Stimulated activated CD4-positive, alpha-beta T cell treated with anti-CD3 and anti-CD28 coated beads, Interleukin-4, amount 100 ng/mL, for 48 hours (primary cell): ENCODE measurements at places on chromosomes 1 and 21.
A peak's percentile ranks its signal among the peaks of the same experiment; 100 is the strongest.

DNA sequence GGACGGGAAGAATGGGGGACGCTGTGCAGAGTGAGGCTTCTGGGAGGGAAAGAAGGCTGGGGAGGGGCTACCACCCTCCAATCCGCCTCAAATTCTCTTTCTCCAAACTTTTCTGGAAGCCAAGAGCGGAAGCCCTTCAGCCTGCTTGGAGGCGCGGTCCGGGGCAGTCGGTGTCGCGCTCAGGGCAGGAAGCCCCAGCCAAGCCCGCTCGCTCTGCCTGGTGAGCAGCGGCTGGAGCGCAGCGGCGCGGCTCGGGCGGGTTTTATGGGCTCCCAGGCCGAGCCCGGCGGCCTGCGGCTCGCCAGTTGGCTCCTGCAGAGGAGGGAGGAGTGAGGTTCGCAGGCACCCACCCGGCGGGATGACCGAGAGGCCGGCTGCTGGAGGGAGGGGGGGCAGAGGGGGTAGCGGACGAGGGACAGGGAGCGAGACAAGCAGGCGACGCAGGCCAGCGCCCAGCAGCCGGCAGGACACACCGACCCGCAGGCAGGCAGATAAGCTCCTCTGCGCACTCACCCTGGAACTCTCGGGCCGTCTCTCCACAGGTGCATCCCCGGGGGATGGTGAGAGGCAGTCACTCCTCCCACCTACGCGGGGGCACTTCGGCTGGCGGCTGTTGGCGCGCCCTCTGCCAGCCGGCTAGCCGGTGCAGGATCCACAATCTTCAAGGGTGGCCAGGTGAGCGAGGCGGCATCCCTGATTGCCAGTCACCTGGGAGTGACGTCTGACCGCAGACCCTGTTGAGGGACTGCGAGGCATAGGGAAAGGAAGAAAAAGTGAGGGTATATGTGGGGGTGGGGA, at the start of gene AVPR1B:
AVPR1B (minus strand) TSS at position 238 of the 798 bp plus-strand sequence. CDS start 498 bp downstream, outside the sequence.
- peak; percentile 16 for DNase-seq

DNA sequence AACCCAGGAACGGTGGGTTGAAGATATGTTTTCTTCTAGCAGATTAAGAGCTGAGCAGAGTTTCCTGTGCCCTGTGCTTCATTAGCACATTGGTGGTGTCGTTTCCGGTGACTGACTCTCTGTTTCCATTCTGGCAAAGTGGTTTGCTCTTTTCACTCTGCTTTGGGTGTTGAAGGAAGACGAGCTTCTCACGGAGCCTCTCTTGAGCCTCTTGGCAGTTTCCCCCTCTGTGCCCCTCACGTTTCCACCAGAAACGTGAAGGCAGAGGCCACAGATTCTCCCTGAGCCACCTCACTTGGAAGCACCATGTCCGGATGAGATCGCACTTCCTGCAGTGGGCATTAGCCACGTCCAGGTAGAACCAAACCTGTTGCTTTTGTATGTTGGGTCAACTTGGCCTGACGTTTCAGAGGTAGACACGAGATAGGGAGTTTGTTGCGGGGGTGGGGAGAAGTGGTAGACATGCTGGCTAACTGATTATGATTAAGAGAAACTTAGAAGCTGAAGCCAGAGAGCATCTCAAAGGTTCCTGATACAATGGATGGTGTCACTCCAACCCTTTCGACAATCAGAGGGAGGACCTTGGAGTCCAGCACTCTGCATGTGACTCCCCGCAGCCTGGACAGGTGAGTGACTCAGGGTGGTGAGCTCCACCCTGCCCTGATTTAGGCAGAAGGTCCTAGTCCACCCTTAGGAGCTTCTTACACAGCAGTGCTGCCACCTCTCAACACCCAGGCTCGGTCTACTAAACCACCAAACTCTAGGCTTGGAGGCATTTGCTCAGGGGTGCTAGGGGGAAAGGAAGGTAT, at the start of gene LAX1:
LAX1 (plus strand) TSS at position 155 of the 809 bp plus-strand sequence; CDS start at position 538, 383 bp downstream.
- DNase-seq = peak; percentile 54

DNA sequence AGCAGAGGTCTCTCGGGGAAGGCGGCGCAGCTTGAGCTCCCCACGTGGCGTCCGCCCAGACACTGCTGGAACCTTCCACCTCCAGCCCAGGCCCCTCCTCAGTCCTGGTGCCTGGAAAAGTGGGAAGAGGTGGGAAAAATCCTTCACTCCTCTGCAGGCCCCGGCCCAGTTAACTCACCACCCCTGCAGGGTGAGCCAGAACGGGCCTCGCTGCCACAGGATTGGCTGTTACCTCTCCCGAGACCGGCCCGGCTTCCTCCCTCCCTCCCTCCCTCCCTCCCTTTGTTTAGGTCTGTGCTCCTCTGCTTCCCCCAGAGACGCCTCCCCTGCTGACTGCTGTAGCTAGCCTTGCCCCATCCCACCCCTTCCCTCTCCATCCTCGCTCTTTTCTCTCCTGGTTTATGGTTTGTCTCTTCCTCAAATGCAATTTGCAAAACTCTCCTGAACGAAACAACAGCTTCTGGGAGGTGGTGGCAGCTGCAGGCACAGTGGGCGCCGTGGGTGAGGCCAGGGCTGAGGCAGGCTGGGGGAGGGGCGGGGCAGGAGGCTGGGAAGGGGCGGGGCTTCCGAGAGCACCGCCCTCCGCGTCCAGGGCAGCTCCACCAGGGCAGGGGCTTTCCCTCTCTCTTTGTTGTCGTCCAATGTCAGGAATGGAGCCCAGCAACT, 6.5 kb downstream of the CAPN9 start:
- no peak for DNase-seq

DNA sequence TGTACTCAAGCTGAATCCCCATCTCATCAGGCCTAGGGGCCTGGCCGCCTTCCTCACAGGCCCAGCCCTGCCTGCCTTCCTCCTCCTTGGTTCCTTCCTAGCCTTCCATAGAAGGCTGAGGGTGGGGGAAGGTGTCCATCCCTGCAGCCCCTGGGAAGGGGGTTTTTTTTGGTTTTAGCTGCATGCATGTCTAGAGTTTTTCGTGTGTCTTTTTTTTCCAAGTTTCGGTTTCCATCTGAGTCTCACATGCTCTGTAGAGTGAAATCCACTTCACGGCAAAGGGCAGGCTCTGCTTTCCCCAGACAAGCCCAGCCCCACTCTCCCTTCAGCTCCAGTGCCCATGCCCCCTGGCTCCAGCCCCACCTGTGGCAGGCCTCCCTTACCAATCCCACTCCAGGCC, 32.1 kb downstream of the GRHL3 start:
- no peak for DNase-seq

DNA sequence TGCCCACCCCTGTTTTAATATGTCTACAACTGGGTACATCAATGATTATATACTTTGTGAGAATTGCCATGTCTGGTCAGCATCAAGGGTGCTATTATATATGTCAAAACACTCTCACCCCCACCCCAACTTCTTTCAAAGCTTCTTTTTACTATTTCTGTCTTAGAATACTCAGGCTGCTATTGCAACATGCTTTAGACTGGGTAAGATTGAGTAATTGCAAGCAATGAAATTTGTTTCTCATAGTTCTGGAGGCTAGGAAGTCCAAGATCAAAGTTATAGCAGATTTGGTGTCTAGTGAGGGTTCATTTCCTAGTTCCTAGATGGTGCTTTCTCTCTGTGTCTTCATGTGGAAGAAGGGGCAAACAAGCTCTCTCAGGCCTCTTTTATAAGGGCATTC, 100.5 kb upstream of the KCNK1 start:
- DNase-seq = no peak

DNA sequence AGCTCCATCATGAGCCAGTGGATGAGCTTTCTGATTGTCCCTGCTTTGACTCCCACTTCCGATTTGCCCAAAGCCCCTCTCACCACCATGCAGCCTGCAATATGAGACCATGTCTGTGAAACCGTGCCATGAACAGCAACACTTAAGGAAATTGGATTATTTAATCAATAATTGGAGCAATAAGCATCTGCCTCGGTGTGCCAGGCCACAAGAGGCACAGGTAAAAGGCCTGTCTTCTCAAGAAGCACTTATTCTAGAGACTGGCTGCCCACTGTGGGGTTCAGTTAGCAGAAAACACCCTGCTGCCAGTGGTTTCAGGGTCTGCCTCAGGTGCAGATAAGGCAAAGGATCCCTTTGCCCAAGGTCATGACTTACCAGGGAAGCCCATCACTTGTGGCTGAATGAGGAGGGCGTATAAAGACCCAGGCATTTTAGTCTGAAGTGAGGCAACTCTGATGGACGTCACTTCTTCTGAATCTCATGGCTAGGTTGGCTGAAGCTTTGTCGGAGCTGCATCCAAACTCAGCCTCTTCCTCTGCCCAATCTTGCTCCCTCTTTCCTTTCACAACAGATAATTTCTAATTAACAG, 7.1 kb upstream of the CHI3L2 start:
- no peak for DNase-seq

GRCh38 chr1:203628201-203629015, 1.8 kb downstream of the ATP2B4 start:
- no peak for DNase-seq

GRCh38 chr1:160682983-160683865, 28.4 kb downstream of the CD48 start:
- DNase-seq = no peak

DNA sequence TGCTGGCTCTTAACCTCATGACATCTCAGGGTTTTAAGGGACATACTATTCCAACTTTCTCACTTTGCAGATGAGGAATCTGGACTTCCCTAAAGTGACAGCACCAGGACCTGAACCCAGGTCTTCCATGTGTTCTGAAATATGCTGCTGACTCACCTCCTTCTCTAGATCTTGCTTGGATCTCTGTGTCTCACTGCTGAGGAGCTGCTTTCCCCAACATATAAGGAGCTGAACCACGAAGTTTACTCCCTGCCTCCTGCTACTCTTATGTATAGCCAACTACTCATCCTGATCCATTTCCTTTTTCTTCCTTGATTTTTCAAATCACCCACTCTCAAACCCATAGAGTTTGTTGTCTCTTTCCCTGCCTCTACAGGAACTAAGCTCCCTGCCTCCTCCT, 38.2 kb downstream of the ALG14 start:
- no peak for DNase-seq

DNA sequence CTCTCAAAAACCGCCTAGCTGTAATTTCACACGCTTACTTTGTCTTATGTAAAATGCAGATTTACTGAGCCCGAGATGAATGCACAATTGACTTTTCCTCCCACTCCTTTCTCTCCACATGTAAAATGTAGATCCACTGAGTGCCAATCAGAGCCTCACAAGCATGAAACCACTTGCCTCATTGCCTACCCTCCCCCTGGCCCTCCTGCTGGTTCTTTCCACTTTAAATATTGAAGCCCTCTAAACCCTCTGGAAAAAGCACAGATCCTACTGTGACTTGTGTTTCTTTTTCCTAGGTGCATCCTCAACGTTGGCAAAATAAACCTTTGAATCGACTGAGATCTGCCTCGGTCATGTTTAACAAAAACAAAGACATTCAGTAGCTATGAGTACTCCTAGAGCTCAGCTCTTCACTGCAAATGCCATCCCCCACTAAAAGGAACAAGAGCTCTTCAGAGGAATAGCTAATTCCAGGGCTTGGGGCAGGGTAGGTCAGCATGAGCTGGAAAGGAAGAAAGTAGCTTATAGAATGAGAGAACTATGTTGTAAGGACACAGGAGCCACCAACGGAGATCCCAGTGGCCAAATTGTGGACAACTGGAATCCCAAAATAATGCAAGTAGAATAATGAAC, 365.5 kb upstream of the RUNX1 start:
- no peak for DNase-seq

- DNase-seq = no peak
Observed at GRCh38 chr1:157162345-157162744, 24.1 kb upstream of the ETV3 start.

DNA sequence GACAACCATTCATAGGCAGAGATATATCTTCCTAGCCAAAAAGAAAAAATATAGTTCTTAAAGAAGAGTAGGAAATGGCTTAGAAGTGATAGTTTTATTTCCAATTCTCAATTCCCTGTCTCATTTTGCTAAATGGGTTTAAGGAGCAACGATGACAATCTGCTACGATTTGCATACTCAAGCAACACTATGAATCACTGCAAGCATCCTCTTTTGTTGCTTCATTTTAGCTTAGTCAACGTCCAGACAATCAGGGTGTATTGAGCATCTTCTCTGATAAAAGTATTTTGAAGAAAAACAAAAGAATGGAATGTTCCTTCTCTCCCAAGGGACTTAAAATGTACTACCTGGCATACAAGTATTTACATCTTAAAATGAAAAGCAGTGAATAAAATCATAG, 80.6 kb downstream of the RGS7 start:
- no peak for DNase-seq

- DNase-seq = no peak
Observed at GRCh38 chr1:154837034-154837671, 32.9 kb downstream of the KCNN3 start.

DNA sequence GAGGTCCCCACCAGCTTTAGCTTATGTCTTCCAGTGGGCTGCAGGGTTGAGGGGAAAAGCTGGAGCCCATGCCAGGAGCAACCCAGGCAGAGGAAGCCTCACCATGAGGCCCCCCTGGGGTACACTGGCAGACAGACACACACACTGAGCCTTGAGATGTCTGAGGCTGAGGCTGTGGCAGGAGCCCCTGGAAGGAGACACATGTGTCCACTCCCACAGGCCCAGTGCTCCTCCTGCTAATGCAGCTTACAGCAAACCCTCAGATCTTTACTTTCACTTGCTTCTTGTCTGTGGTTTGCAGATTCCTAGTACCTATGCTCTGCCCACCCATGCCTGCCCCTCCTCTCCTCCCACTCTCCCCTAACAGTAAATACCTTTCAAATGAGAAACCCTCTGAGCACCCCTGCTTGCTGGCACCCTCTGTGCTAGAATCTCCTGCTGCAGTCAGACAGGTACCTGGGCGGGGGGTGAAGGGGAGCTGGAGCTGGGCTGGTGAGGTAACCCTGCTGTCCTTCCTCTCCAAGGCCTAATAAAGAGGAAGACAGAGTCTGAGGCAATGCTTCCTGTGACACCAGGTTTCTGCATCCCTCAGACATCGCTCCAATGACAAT, 63.4 kb upstream of the NEK2 start:
- no peak for DNase-seq

DNA sequence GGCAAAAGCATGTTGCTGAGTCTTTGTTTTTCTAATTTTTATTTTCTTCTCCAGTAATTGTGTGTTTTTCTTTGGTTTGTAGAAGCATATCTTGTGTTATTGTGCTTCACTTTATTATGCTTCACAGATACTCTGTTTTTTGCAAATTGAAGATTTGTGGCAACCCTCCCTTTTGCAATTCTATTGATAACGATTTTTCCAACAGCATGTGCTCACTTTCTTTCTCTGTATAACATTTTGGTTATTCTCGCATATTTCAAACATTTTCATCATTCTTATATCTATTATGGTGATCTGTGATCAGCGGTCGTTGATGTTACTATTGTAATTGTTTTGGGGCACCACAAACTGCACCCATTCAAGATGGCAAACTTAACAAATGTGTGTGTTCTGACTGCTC, 3.8 kb upstream of the ANGEL2 start:
- DNase-seq = no peak

GRCh38 chr21:25467896-25468295, 139.4 kb downstream of the MRPL39 start:
- no peak for DNase-seq

GRCh38 chr21:34984356-34985058, 64.6 kb downstream of the RUNX1 start:
- no peak for DNase-seq
